CD8-positive, alpha-beta memory T cell (primary cell): ENCODE measurements at places on chromosomes 7 and 10. TPM values are rescaled to one million over a fixed set of nuclear protein-coding genes. Genes with fewer than 3 reads are reported as not detected.

The STK32C gene
- total RNA-seq: 14.0 TPM

The UPK3B gene
- 0.42 TPM for total RNA-seq

The ANXA8 gene
- total RNA-seq: not detected

The CRYGN gene
- not detected for total RNA-seq

The ASB4 gene
- not detected for total RNA-seq

The C10orf62 gene
- not detected for total RNA-seq

The BICC1 gene
- total RNA-seq: not detected

The SLC4A2 gene
- 119 TPM for total RNA-seq

The HTR7 gene
- total RNA-seq: not detected

The PDIA4 gene
- total RNA-seq: 91.1 TPM

The SPACDR gene
- total RNA-seq: 1.7 TPM

The CPA2 gene
- not detected for total RNA-seq

The CPXM2 gene
- not detected for total RNA-seq

The TSPAN12 gene
- total RNA-seq: not detected

GRCh38 chr10:5685764-5686240, 1.2 kb downstream of the TASOR2 start:
- H3K27ac ChIP-seq: peak overlapping the region; percentile 87
- no peak for DNase-seq
- no peaks in the 10 kb centered on the region for H3K27me3 ChIP-seq
- H3K36me3 ChIP-seq: no peaks in the 10 kb centered on the region
- peaks cover 38% of the 10 kb centered on the region for H3K4me1 ChIP-seq
- peak overlapping the region; percentile 67 for H3K4me3 ChIP-seq

DNA sequence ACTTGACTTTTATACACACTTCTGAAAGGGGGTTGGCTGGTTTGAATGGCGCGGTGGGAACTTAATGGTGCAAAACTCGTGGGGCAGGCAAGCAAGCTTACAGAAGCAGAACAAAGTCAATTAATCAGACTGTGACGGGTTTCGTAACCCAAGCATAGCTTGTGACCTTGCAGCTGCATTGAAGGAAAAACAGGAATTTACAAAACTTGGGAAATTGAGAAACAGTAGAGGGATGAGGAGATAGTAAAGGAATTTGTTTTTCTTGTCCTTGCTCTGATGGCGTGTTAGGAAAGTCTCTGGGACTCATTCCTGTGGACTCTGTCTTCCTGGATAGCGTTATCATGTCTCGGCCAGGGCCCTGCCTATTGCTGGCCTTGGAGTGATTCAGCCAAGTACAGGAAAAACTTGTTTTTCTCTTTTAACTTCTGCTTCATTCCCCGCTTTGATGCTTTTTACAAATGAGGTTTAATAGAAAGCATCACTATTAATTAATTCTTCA, 220.0 kb upstream of the KCND2 start:
- H3K36me3 ChIP-seq: no peaks in the 10 kb centered on the region
- H3K27me3 ChIP-seq: no peaks in the 10 kb centered on the region
- no peak overlapping the region for H3K27ac ChIP-seq
- H3K4me3 ChIP-seq: no peak overlapping the region

- no peaks in the 10 kb centered on the region for H3K4me1 ChIP-seq
- no peak for DNase-seq
- no peaks in the 10 kb centered on the region for H3K36me3 ChIP-seq
- no peak overlapping the region for H3K27ac ChIP-seq
- no peaks in the 10 kb centered on the region for H3K27me3 ChIP-seq
Observed at GRCh38 chr10:125982260-125982948, 86.0 kb downstream of the FANK1 start.

DNA sequence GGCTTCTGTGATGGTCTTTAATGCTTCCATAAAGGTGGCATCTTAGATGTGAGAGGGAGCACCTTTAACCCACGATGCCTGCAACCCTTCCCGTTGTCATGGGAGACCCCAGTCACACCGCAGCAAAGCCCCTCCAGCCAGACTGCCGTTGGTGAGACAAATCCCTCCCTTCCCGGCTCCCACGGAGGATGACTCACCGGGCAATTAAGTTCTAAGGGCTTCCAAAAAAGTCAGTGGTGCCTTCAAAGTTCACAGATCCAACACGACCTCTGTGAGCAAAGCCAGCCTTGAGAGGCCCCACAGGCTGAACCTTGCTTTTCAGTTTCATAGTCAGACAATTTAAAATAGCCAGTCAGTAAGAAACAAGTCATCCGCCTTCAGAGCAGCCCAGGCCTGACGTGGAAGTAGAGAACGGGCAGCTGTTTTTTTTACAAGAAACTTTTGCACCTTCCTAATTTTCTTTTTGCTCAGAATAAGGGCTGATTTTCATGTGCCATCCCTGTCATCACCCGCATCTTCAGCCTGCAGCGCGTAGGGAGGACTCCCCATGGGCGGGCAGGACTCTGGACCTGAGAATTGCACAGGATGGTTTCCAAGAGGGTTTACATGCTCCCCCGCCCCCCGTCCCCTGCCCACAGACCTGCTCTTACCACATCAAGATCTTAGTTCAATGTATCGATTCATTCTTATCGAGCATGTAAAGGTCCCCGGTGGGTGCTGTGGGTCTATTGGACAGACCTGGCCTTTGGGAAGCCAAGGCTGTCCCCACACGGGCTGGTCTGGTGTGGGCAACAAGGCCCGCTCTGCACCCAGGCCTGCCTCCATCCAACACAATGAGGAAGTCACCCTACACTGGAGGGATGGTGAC, 333.9 kb downstream of the DNAJB6 start:
- H3K4me1 ChIP-seq: no peaks in the 10 kb centered on the region
- no peak overlapping the region for H3K27ac ChIP-seq
- DNase-seq: no peak
- no peaks in the 10 kb centered on the region for H3K36me3 ChIP-seq

- DNase-seq: no peak
- H3K4me1 ChIP-seq: no peaks in the 10 kb centered on the region
- H3K36me3 ChIP-seq: no peaks in the 10 kb centered on the region
- no peaks in the 10 kb centered on the region for H3K27me3 ChIP-seq
Observed at GRCh38 chr7:4919969-4920766, 36.7 kb upstream of the RADIL start.

- H3K27ac ChIP-seq: no peak overlapping the region
- H3K4me1 ChIP-seq: no peaks in the 10 kb centered on the region
- no peaks in the 10 kb centered on the region for H3K27me3 ChIP-seq
- DNase-seq: no peak
- H3K4me3 ChIP-seq: no peak overlapping the region
Observed at GRCh38 chr7:100793806-100794660, 33.3 kb downstream of the EPHB4 start.

- H3K27ac ChIP-seq: no peak overlapping the region
- DNase-seq: no peak
- H3K4me1 ChIP-seq: no peaks in the 10 kb centered on the region
Observed at GRCh38 chr7:152476551-152476950, 40.7 kb upstream of the KMT2C start.

DNA sequence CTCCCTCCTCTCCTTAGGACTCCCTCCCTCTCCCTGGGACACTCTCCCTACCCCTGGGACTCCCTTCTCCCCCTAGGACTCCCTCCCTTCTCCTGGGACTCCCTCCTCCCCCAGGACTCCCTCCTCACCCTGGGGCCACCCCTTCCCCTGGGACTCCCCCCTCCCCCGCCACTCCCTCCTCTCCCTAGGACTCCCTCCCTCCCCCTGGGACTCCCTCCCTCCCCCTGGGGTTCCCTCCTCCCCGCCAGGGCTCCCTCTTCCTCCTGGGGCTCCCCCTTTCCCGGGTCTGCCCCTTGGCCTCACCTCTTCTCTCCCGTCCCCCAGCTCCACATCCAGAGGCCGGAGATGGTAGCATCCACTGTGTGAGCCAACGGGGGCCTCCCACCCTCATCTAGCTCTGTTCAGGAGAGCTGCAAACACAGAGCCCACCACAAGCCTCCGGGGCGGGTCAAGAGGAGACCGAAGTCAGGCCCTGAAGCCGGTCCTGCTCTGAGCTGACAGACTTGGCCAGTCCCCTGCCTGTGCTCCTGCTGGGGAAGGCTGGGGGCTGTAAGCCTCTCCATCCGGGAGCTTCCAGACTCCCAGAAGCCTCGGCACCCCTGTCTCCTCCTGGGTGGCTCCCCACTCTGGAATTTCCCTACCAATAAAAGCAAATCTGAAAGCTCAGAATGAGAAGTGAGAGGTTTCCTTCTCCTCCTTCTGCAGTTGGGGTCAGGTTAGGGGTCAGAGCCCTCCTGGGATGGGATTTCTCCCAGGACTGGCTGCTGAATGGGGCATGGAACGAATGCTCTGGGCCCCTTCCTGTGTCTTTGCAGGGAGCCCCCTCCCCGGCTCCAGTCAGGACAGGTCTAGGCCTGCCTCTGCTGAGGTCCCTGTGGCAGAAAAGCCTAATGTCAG, 1.4 kb upstream of the MUC17 start:
- H3K27me3 ChIP-seq: no peaks in the 10 kb centered on the region
- DNase-seq: no peak
- no peaks in the 10 kb centered on the region for H3K36me3 ChIP-seq
- no peak overlapping the region for H3K27ac ChIP-seq
- H3K4me1 ChIP-seq: peaks cover 7% of the 10 kb centered on the region

GRCh38 chr10:66926841-66927240, 1.0 kb downstream of the LRRTM3 start:
- no peak overlapping the region for H3K27ac ChIP-seq
- no peak overlapping the region for H3K4me3 ChIP-seq
- H3K27me3 ChIP-seq: no peaks in the 10 kb centered on the region
- no peaks in the 10 kb centered on the region for H3K4me1 ChIP-seq

DNA sequence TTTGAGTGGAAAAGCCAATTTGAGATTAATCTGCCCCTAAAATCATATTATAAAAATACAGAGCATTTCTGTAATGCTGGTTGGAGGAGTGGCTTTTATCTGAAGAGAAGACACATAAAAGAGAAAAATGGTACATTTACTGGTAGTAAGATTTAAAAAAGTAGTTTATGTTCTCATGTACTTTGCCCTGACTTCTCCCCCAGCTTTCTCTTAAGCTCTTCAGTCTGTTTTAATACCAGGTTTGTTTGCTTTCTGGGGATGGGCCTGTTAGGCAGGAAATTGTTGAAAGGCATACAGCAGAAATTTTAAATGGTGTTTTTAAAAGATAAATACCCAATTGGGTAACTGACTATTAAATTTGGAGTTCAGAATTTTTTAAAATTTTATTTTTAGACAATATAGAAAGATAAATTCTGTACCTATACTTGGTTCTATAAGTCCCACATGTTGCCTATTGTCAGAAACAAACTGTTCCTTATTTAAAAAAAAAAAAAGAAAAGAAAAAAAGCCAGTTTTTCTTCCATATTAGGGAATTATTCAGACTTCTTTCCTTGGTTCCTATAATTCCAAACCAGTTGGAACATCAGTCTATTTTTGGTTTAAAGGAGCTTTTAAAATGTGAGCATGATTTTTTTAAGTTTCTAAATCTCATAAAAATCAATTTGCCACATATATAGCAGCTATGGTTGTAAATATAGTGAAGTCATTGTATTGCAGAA, 136.6 kb downstream of the ARID5B start:
- DNase-seq: no peak
- H3K36me3 ChIP-seq: no peaks in the 10 kb centered on the region

GRCh38 chr7:6258440-6259182, 13.8 kb downstream of the CYTH3 start:
- H3K4me3 ChIP-seq: no peak overlapping the region
- H3K36me3 ChIP-seq: no peaks in the 10 kb centered on the region
- DNase-seq: no peak
- no peak overlapping the region for H3K27ac ChIP-seq
- H3K27me3 ChIP-seq: no peaks in the 10 kb centered on the region
- H3K4me1 ChIP-seq: peaks cover 31% of the 10 kb centered on the region

DNA sequence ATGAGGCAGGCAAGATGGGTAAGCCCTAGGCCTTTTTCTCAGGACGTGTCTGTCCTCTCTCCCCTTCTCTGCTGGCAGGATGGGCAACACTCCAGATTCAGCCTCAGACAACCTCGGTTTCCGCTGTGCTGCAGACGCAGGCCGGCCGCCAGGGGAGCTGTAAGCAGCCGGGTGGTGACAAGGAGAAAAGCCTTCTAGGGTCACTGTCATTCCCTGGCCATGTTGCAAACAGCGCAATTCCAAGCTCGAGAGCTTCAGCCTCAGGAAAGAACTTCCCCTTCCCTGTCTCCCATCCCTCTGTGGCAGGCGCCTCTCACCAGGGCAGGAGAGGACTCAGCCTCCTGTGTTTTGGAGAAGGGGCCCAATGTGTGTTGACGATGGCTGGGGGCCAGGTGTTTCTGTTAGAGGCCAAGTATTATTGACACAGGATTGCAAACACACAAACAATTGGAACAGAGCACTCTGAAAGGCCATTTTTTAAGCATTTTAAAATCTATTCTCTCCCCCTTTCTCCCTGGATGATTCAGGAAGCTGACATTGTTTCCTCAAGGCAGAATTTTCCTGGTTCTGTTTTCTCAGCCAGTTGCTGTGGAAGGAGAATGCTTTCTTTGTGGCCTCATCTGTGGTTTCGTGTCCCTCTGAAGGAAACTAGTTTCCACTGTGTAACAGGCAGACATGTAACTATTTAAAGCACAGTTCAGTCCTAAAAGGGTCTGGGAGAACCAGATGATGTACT, 13.1 kb downstream of the PHKG1 start:
- H3K27ac ChIP-seq: no peak overlapping the region
- H3K36me3 ChIP-seq: no peaks in the 10 kb centered on the region
- H3K27me3 ChIP-seq: no peaks in the 10 kb centered on the region
- DNase-seq: no peak
- H3K4me3 ChIP-seq: no peak overlapping the region
- no peaks in the 10 kb centered on the region for H3K4me1 ChIP-seq

GRCh38 chr7:141039376-141039775, 24.6 kb upstream of the MRPS33 start:
- DNase-seq: no peak
- no peaks in the 10 kb centered on the region for H3K4me1 ChIP-seq
- H3K4me3 ChIP-seq: no peak overlapping the region
- no peaks in the 10 kb centered on the region for H3K36me3 ChIP-seq
- H3K27me3 ChIP-seq: no peaks in the 10 kb centered on the region

GRCh38 chr7:30173058-30173897, 38.5 kb downstream of the MTURN start:
- DNase-seq: no peak
- no peaks in the 10 kb centered on the region for H3K36me3 ChIP-seq
- no peaks in the 10 kb centered on the region for H3K4me1 ChIP-seq
- H3K4me3 ChIP-seq: no peak overlapping the region

GRCh38 chr10:132608511-132609195, 71.1 kb downstream of the INPP5A start:
- no peak overlapping the region for H3K27ac ChIP-seq
- no peaks in the 10 kb centered on the region for H3K36me3 ChIP-seq
- no peak overlapping the region for H3K4me3 ChIP-seq
- peaks cover 6% of the 10 kb centered on the region for H3K4me1 ChIP-seq
- no peaks in the 10 kb centered on the region for H3K27me3 ChIP-seq

- peaks cover 4% of the 10 kb centered on the region for H3K27me3 ChIP-seq
- no peak for DNase-seq
- H3K4me3 ChIP-seq: no peak overlapping the region
- no peaks in the 10 kb centered on the region for H3K36me3 ChIP-seq
- H3K4me1 ChIP-seq: peaks cover 57% of the 10 kb centered on the region
Observed at GRCh38 chr10:6072215-6072934, 10.2 kb upstream of the IL2RA start.

DNA sequence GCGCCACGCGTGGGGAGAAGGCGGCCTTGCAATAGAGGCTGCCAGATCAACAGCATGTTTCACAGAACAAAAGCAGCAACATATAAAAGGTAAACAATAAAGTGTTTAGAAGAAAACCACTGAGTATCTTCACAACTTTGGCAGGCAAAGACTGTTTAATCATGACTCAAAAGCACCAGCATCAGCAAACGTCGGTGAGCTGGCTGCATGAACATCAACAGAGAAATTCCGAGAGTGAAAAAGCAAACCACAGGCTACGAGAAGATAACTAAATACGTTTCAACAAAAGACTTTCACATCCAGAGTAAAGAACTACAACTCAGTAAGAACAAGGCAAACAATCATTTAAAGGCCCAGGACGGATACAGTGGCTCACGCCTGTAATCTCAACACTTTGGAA, 172.0 kb downstream of the MAD1L1 start:
- H3K27ac ChIP-seq: no peak overlapping the region
- no peak for DNase-seq
- no peak overlapping the region for H3K4me3 ChIP-seq
- H3K27me3 ChIP-seq: no peaks in the 10 kb centered on the region
